ENCODE measurements at places on chromosomes 6 and 20.
A peak's percentile ranks its signal among the peaks of the same experiment; 100 is the strongest.

GRCh38 chr20:57408131-57408530 is 16.9 kb downstream of the RBM38 start:
- DNase-seq, result no peak

GRCh38 chr6:29502181-29502580 is 14.4 kb upstream of the MAS1L start:
- no peak for DNase-seq

- peak; percentile 99 for DNase-seq
These were observed 297.4 kb downstream of the QKI start for GRCh38 chr6:163711615-163712565.

GRCh38 chr20:10253780-10254179 is 35.1 kb downstream of the SNAP25 start:
- DNase-seq, result peak; percentile 24

GRCh38 chr6:31351033-31351380 is 6.0 kb downstream of the HLA-B start:
- no peak for DNase-seq

Measured in inflammatory macrophage (primary cell).